ENCODE measurements at places on chromosomes 7 and 10.

- no peak for DNase-seq
These were observed 52.2 kb upstream of the INHBA start for GRCh38 chr7:41755096-41755495.

- no peak for DNase-seq
These were observed 48.8 kb downstream of the DAGLB start for GRCh38 chr7:6398943-6399342.

- DNase-seq = no peak
These were observed 10.4 kb downstream of the ZNF3 start for GRCh38 chr7:100071018-100071723.

- DNase-seq = no peak
These were observed 1.2 kb downstream of the USP6NL start for GRCh38 chr10:11610166-11610825.

GRCh38 chr7:28625432-28625831 is 213.1 kb downstream of the CREB5 start:
- DNase-seq = no peak

- no peak for DNase-seq
These were observed 8.2 kb downstream of the TFR2 start for GRCh38 chr7:100632951-100633717.

GRCh38 chr10:3068201-3068967 is 1.0 kb downstream of the PFKP start:
- DNase-seq = no peak

GRCh38 chr7:152078786-152079185 is 53.3 kb downstream of the GALNT11 start:
- no peak for DNase-seq

DNA sequence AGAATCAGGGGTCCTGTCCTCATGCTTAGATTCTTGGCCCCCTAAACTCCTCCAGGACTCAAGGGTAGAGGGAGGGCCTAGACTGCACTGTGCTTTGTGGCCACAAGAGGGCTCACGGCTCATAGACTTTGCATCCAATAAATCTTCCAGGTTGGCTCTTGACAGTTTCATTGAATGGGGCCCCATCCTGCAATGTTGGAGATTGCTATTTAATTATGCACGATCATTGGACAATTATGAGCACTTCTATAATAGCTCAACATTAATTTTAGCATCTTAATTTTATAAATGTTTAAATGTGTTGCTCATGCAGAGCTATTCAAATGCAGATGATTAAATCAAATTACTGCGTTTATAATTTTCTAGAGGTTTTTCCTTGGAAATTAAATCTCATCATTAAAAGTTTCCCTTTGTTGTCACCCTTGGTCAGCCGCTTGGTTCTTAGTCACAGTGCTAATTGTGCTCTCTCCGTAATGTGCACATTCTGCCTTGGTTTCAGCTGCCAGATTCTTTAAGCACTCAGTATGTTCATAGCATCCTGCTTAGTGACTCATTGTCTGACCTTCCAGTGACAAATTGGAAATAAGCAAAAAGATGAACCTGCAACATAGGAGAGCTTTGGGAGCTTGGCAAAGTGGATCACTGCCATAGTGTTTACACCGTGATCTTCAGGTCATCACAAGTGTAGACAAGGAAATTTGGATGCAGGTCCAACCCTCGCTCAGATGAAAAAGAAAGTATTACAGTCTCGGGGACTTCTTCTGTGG is 33.4 kb upstream of the PLPP4 start:
- peak; percentile 19 for DNase-seq

DNA sequence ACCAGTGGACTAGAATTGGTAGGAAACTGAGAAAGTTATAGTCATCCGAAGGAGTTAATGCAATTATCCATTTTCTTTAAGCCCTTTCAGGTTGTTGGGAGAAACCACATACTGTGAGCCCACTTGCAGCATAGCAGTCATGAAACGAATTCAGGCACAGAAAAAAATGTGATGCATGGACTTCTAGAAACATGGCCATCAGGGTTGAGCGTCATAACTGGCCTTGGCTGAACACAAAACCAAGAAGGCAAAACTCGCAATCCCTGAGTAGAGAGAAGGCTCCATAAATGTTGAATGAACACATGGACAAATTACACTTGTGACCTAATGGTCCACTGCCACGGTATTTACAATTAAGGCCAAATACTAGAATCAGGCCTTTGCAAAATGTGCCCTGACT is 121.9 kb downstream of the FAM107B start:
- no peak for DNase-seq

DNA sequence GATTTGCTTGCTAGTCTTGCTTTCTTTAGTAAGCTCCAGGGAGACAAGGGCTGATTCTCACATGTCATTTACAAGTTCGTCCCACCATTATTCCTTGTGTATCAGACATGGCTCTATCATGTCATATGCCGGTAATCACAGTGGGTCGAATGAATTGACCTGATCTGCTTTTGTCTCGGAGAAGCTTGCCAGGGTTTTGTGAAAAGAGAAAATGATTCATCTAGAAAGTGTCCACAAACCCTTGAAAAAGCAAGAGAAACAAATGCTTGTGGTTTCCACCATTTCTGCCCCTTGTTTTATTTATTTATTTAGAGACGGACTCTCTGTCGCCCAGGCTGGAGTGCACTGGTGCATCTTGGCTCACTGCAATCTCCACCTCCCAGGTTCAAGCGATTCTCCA is 278.5 kb downstream of the TCF7L2 start:
- DNase-seq = no peak

DNA sequence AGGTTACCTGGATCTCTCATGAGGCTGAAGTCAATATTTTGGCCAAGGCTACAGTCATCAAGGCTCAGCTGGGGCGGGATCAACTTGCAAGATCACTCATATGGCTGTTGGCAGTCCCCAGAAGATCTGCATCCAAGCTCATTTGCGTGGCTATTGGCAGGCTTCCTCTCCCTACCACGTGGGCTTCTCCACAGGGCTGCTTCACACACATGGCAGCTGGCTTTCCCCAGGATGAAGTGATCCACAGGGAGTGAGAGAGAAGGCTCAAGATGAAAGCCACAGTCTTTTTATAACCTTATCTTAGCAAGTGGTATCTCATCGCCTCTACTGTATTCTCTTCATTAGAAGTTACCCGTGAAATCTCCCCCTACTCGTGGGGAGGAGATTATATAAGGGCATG is 167.4 kb downstream of the TMEM26 start:
- DNase-seq = no peak

GRCh38 chr10:35364808-35365207 is 28.5 kb downstream of the CCNY start:
- DNase-seq = no peak

GRCh38 chr10:13120786-13121499 is 21.0 kb downstream of the OPTN start:
- no peak for DNase-seq

DNA sequence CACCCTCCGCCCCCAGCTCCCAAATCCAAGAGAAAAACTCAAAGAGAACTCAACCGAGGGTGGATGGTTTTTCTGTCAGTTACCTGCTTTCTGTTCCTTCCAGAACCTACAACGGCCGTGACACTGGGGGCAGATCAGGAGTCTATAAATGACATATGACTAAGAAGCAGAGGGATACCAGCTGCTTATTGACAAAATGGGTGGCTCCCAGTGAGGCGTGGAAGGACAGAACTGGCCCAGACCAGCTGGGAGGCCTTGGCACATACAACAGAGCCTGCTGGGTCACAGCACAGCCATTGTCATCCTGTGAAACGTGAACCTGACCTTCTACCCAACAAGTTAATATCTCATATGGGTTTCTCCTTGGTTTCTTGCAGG is 84.3 kb upstream of the ADRB1 start:
- peak; percentile 51 for DNase-seq

- DNase-seq = no peak
These were observed 94.9 kb upstream of the IKZF1 start for GRCh38 chr7:50209461-50210135.

DNA sequence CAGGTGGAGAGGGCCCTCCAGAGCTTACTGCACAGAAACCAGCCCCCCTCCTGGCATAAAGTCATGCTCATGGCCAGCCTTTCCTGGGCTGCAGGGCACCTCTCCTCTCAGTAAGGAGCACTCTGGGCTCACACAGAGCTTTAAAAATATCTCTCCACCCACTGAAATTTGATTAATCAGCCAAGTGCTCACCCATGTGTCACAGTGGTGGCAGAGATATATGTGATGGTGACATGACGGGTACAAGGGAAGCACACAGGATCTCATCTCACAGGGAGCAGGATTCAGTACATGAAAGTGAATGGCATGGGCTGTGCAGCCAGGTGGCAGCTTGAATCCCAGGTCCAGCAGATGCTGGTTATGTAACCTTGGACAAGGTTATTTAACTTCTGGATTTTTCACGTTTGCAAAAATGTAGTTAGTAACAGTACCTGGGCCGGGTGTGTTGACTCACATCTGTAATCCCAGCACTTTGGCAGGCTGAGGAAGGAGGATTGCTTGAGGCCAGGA is 144.8 kb downstream of the CALN1 start:
- no peak for DNase-seq

GRCh38 chr10:822661-823367 is 108.7 kb downstream of the LARP4B start:
- DNase-seq = no peak

- DNase-seq = no peak
These were observed 2.1 kb downstream of the CLDN15 start for GRCh38 chr7:101235522-101235921.

- DNase-seq = no peak
These were observed 32.7 kb downstream of the DNMBP start for GRCh38 chr10:99976886-99977665.

DNA sequence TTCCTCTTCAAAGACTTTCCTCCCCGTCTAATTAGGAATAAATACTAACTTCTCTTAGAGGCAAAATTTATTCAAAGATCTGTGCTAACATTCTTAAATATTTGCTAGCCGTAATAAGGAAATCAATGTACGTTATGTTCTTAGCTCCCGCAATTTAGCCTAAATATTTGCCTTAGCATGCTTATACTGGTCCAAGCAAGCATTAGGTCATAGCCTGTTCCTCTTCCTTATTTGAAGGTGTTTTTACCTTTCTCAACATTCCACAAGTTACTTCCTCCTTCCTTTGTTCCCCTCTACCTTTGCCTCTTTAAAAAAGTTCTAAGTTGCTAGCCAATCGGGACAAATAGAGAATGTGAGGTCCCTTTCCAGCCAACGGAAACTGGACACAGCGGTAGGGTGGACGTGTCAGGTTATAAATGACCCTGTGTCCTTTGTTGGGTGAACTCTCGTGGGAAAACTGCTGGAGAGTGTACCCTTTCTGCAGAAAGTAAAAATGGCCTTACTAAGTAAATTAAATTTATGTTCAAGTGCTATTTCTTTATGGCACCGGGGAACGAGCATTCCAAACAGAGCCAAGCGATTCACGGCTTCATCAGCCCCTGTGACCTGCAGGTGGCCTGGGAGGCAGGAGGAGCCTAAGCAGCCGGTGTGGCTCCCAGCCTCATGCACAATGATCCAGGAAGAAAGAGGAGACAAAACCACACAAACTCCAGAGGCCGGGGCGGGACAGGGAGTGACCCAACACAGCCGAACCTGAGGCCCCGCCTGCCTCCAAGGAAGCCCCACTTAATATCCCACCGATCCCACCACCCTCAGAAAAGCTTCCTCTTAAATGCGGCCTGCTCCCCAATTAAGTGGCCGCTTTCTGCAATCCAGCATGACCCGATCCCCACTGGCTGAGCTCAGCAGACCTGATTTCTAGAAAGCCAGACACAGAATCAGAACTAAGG is 67.0 kb downstream of the ZRANB1 start:
- DNase-seq = peak; percentile 86

GRCh38 chr10:4450981-4451908 is 374.8 kb upstream of the AKR1E2 start:
- DNase-seq = no peak

- DNase-seq = no peak
These were observed 90.8 kb upstream of the KCTD7 start for GRCh38 chr7:66537876-66538275.

- no peak for DNase-seq
These were observed 57.0 kb downstream of the PHTF2 start for GRCh38 chr7:77855371-77856083.

- DNase-seq = no peak
These were observed 289.8 kb downstream of the GLRX3 start for GRCh38 chr10:130425881-130426435.

DNA sequence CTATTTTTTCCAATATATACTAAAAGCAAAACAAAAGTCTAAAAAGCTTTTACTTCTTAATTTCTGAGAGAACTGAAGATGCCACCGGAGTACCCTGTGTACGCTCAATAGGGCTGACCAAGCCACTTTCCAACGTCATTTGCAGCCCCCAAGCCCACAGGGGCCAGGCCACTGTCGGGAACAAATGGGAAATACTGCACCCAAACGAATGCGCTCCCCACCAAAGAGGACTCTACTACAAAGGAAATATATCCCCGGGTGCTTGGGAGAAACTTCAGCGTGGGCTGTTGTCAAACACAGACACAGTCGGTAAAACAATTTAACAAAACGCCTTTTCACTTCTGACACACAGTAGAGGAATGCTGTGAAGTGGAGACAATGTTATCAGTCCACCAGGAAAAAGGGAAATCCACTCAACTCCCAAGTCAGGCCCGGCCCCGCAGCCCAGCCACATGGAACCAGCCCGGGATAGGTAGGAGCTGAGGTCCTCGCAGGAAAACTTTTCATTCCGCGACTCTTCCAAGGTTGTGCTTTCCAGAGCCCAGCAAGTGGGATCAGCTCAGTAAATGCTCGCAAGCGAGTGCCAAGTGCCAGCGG is 1.4 kb downstream of the PARD3 start:
- DNase-seq = no peak

GRCh38 chr10:26138613-26139012 is 78.0 kb upstream of the GAD2 start:
- no peak for DNase-seq

Measured in LNCaP clone FGC (cell line).